Activated T-helper 1 cell treated with anti-CD3 and anti-CD28 coated beads, Interleukin-12 subunit alpha, Interleukin-12 subunit beta, Interleukin-2, Interleukin-4 antibody, amounts not matched to agents 30 ng/mL and 10 ng/mL and 1 ng/mL, durations not matched to agents 14 hours and 24 hours and 36 hours (primary cell): ENCODE measurements at places on chromosomes 16 and 17.

GRCh38 chr16:81838794-81839193 is 59.7 kb downstream of the PLCG2 start:
- no peak for DNase-seq

DNA sequence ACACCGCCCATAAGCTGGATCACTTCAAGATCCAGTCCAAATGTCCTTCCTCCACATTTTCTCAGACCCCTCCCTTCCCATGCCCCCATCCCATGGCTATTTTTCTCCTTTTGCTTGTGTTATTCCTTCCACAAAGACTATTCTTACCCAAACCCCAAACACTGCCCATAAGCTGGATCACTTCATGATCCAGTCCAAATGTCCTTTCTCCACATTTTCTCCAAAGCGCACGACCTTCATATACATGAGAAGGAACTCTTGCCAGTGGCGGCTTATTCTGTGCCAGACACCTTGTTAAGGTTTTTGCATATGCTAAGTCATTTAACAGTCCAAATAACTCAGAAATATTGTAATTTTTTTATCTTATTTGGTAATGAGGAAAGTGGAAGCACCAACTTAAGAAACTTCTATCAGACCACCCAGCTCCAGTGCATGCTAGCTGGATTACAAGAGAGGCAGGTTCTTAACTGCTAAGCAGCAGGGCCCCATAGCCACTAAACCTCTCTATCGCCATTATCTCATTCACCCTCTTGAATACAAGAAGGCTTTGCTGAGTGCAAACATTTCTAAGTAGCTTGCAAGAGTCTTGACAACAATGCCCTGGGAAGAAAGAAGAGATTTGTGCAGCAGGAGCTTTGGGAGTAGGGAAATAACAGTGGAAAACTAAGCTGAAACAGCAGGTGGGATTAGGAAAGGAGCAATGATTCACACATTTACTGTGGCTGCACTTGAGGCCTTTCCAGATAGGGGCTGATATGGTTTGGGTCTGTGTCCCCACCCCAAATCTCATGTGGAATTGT is 428.2 kb upstream of the MAF start:
- no peak for DNase-seq

- no peak for DNase-seq
Measured at GRCh38 chr16:48003206-48003907, 152.4 kb downstream of the ABCC12 start.

DNA sequence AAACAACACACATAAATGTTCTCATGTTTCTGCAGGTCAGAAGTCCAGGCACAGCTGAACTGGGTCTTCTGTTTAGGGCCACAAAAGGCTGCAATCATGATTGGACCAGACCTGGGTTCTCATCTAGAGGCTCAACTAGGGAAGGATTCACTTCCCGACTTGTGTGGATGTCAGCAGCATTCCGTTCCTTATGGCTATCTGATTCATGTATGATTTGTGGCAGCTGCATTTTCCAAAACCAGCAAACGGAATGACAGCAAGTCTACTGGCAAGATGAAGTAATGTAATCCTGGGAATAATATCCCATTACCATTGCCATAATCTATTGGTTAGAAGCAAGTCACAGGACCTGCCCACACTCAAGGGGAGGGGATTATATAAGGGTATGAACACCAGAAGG is 22.1 kb downstream of the CEP112 start:
- DNase-seq = no peak

- no peak for DNase-seq
Measured at GRCh38 chr16:54931120-54932014, 702 bp downstream of the IRX5 start.

GRCh38 chr16:14496047-14496770 is 133.9 kb downstream of the PARN start:
- DNase-seq = no peak

DNA sequence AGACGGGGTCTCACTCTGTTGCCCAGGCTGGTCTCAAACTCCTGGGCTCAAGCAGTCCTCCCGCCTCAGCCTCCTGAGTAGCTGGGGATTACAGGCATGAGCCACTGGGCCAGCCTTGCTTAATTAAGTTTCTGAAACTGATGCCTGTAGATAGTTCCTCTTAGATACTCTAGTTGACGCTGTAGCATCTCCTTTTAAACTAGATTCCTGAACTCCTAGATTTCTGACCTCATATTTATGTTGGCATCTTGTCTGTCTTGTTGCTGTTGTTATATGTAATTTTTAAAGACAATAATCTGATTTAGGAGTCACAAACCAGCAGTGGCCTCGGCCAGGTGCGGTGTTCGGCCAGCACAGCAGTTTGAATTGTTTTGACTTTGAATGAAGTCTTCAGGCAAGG is 37.5 kb downstream of the DHRS7B start:
- DNase-seq = no peak

DNA sequence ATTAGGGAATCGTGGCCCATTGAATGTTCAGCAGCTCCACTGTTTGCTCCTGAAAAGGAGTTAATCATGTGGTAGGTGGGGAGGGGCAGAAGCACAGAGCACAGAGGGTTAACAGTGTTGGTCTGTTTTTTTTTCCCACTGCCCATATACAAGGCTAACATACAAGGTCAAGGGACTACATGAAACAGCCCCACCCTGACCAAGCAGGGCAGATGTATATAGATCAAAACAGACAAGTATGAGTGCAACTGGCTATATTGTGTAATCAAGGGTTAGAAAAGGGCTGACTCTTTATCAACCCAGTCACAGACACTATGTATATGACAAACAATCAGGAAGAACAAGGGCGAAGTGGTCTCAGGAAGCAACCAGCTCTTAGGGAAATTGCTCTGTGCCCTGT is 186.6 kb upstream of the CDH11 start:
- DNase-seq = no peak

- no peak for DNase-seq
Measured at GRCh38 chr16:52090080-52090479, 456.9 kb downstream of the TOX3 start.

- no peak for DNase-seq
Measured at GRCh38 chr16:11565665-11566064, 21.1 kb downstream of the LITAF start.

- DNase-seq = no peak
Measured at GRCh38 chr17:12512694-12513355, 152.9 kb upstream of the MYOCD start.

GRCh38 chr17:32701871-32702270 is 175.1 kb downstream of the MYO1D start:
- DNase-seq = no peak

GRCh38 chr17:43389046-43389947 is 9.5 kb upstream of the ARL4D start:
- peak; percentile 72 for DNase-seq

GRCh38 chr16:67773099-67773498 is 33.3 kb downstream of the RANBP10 start:
- no peak for DNase-seq

- no peak for DNase-seq
Measured at GRCh38 chr16:86062271-86062965, 163.5 kb downstream of the IRF8 start.

DNA sequence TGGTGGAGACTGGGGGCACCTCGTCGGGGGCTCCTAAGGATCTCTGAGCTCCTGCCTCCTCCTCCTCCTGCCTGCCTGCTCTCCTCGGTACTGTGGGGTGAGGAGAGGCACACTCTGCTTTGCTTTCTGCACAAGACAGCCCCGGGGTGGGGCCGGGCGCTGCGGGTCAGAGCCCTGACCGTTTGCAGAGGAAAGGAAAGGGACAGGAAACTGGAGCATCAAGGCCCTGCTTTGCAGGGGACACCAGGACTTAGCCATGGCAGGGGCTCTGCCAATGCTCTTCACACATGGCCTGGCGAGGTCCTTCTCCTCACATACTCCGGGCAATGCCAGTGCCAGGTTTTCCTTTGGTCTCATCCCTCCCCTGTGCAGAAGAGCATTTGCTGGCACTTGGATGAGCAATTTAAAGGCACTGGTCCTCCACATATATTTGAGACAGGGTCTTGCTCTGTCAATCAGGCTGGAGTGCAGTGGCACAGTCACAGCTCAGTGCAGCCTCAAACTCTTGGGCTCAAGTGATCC is 23.8 kb upstream of the DOC2B start:
- no peak for DNase-seq

DNA sequence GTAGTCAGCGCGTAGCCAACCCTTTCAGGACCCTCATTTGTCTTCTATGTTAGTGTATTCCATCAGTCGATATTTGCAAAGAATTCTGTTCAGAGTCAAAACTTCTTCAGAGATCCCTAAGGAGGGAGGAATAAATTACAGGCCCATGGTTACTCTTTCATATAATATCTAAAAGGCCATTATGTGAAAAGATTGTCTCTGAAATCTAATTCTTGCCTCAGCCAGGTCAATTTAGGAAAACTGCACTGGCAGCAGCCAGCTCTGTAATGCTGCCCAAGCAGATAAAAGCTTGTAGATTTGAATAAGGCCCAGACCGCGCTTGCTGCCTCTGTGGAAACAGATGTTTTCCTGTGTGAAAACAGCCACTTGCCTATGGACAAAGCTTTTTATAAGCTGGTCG is 379.8 kb downstream of the CNTNAP4 start:
- no peak for DNase-seq

DNA sequence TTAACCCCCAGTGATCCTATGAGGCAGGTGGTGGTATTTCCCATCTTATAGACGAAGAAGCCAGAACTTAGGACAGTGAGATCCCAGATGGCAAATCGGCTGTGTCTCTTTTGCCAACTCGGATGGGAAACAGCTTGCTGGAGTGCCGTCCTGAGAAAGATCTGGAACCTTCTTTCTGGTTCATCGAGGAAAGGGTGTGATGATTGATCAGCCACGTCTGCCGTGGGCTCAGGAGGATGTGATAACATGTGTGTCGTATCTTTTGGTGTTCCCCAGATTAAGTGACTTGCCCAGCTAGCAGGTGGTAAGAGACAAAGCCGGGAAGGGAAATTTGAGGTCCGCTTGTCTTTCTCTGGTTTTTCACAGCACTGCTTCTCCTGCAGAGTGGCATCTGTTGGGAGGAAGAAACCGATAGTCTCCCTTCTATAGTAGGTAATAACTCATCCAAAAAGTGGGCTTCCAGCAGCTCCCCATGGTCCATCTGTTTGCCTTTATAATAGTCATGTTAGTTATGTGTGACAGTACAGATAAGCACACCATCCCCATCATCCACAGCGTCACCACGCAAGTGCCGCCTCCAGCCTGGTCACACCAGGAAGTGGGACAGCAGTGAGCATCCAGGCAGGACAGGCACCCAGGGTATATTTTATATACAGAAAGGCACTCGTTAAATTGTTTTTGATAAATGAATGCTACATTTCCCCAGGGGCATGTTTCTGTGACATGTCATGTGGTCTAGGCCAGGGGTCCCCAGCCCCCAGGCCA is 175.5 kb downstream of the KATNIP start:
- no peak for DNase-seq

DNA sequence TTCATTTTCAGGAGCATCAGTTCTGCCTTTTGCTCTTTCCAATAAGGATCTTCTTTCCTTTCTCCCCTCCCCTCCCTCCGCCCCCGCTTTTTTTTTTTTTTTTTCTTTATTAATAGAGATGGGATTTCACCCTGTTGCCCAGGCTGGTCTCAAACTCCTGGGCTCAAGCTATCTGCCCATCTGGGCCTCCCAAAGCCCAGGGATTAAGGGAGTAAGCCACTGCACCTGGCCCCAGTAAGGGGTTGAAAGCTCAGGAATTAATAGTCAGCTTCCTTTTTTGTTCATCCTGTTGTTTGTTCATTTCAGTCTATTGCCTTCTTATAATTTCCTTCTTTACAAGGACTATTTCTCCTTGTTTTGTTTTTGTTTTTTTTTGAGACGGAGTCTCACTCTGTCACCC is 7.9 kb upstream of the C17orf58 start:
- no peak for DNase-seq

GRCh38 chr17:18045691-18046350 is 6.6 kb downstream of the GID4 start:
- no peak for DNase-seq

DNA sequence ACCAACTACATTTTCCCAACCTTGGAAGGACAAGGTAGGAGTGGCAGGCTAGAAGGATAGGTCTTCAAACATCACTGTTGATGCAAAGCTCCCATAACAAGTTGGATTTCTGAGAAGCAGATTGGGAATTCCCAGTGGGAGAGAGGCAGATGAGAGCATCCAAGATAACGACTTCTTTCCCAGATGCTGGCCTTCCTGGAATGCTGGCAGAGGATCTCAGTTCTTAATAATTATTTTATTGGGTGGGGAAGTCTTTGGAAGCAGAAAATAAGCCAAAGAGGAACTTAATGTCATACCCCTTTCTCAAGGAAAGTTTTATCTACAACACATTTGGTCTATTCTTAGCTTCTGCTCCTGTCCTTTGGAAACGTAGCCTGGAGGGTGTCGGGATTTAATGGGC is 64.5 kb downstream of the MPRIP start:
- DNase-seq = no peak

DNA sequence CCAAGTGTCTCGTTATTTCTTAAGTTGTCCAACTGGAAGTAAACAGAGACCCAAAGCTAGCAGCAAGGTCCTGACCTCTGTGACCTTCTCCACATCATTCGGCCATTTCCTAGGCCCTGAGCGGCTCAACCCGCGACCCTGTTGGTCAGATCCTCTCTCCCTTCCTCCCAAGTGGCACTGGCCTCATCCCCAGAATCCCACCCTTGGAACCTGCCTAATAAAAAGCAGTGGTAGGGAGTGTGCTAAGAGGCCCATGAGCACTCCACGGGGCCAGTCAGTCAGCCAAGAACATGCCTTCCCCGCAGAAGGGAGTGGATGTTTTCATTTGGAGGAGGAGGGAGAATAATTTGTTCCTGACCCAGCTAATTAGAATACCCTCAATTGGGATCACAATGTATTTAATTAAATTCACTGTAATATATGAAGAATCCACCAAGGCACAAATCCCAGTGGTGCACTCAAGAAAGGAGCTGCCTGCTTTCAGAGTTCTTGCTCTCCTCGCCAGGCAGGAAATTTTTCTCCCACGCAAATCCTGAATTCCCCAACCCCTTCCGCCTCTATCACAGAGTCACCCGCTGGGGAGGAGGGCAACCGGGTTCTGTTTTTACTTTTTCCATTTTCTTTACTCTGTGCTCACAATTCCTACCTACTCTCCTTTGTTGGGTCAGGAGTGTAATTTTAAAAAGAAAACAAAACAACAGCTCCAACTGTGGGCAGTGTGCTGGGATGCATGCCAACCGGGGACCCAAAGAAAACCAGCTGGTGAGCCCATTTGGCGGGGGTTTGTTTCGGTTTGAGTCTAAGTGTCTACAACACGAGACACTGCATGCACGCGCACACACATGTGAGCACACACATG is 153.4 kb downstream of the ZFHX3 start:
- no peak for DNase-seq
